ENCODE measurements at places on chromosomes 7 and 10.

GRCh38 chr10:17006631-17007417 lies 122.8 kb downstream of the CUBN start:
- no peak for DNase-seq

DNA sequence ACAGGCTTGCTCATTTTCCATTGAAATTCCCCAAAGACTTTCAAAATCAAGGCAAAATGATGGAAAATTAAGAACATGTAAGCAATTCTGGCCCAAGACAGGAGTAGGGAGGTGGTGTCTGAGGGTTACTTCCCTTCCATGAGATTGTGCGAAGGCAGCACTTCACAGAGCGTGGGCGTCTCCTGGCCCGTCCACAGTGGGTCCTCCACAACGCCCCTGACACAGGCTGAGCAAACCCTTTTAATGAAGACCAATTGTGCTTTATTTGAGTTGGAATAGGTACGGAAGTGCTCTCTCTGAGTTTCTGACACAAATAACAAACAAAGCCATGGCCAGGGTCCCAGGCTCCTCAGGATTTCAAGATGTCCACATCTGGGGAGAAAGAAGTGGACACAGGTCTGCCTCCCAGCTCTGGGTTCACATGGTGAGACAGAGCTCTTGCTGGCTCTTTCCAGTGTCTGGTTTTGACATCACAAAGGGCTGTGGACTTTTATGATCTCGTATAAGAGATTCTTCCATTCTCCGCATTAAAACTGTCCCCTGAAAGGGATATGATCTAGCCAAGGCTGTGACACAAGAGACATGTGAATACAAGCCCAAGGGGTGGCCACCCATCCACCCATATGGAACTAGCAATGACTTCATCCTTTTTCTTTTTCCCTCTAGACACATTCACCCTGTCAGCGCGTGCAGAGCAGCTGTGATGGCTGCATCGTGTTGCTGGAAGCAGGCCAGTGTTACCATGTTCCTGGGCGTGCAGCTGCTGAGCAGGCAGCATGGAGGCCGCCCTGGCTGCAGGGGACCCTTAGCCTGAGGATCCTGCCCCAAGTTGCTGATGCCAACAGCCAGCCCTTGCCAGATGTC lies 145.6 kb downstream of the ADAM12 start:
- no peak for DNase-seq

GRCh38 chr10:114239117-114239993 lies at the start of gene VWA2:
TSS of gene VWA2 (plus strand) at chr10:114239254. CDS start at chr10:114248714, 9,460 bp downstream.
- no peak for DNase-seq

- DNase-seq, result no peak
Measured at GRCh38 chr7:103569621-103570305, 123.8 kb upstream of the SLC26A5 start.

DNA sequence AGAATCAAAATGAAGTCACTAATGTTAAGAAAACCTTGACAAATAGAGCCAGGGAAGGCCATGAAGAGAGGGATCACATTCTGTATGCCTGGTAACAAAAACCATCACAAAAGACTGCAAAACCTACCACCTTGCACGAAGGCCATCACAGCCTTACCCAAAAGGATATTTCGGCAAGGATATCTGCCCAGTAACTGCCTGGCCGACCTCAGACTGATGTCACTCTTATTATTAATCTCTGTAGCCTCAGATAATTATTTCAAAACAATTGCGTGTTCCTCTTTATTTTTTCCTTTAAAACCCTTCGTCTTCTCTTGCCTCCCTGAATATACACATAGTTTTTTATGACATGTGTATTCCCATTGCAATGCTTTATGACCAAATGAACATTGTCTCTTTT lies 52.5 kb downstream of the CDC14C start:
- DNase-seq, result no peak
